ENCODE measurements at places on chromosomes 7 and 10. TPM values are rescaled to one million over a fixed set of nuclear protein-coding genes. Genes with fewer than 3 reads are reported as not detected.

DNA sequence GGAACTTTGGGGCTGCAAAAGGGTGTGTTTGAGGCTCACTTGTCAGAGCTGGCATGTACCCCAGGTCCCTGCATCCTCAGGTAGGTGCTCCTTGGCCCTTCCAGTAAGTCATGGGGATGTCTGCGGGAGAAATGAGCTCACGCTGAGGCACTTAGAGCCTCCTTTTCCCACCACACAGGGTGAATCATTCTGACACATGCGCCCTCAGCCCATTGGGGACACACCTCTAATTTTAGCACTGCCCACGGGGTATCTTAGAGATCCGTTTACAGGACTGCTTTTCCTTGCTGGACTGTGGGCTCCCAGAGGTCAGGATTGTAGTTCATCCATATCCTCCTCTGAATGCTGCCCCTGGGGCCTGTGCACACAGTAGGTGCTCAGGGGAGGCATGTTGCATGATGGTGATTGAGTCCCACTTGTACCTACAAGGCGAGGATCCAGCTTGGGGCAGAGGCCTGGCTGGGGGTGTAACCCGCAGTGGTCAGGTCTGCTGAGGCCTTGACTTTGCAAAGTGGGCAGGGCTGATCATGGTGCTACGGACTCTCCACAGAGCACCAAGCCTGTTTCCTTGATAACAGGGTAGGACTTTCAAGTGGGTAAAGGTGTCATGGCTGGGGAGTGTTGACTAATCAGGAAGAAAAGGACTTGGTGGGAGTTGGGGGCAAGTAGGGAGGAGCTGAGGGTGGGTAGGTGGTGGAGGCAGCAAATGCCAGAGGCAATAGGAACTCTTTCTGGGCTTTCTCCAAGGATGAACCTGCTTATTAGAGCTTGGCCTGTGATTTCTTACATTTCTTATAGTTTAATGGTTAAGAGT, 5.8 kb downstream of the TSPAN15 start:
- no peak overlapping the region for H3K4me3 ChIP-seq
- H3K36me3 ChIP-seq, result no peaks in the 10 kb centered on the region
- peaks cover 4% of the 10 kb centered on the region for H3K4me1 ChIP-seq
- H3K27me3 ChIP-seq, result peaks cover 4% of the 10 kb centered on the region

DNA sequence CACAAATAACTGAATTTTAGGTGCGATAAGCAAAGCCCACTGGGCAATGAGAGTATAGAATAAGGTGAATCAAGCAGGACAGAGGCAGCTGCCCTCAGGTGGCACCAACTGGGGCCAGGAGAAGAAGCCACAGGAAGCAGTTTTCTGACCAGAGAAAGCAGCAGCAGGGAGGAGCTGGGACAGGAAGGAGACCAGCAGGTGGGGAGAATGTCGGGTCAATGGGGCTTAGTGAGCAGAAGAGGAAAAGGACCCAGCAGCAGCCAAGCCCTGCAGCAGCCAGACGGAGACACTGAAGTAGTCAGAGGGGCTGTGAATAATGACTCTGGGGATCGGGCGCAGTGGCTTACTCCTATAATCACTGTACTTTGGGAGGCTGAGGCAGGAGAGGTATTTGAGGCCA, 209.6 kb upstream of the SH2B2 start:
- H3K36me3 ChIP-seq, result peaks cover 2% of the 10 kb centered on the region
- peaks cover 14% of the 10 kb centered on the region for H3K4me1 ChIP-seq
- DNase-seq, result peak; percentile 14
- H3K27ac ChIP-seq, result no peak overlapping the region

DNA sequence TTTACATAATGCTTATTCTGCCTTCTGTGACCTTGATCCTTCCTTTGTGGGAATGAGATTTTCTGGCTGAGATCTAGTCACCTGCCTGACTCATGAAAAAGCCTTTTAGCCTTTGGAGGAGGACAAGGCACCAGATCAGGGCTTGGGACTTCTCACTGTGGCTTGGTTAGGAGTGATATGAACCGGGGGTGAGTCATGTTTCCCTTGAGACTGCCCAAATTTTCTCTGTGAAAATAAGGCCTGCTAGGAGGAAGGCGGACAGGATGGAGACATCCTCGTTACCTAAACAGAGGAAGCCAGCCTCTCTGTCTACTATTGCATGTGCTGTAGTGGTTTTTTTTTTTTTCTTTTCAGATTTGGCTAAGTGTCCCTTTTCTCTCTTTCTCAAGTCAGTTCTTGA, 57.8 kb downstream of the EVX1 start:
- H3K27me3 ChIP-seq, result peaks cover 5% of the 10 kb centered on the region
- H3K27ac ChIP-seq, result no peak overlapping the region
- no peaks in the 10 kb centered on the region for H3K36me3 ChIP-seq
- DNase-seq, result peak; percentile 62

The LMOD2 gene
- total RNA-seq, result not detected

GRCh38 chr7:48636391-48637015, 287.8 kb upstream of the CDC14C start:
- H3K27me3 ChIP-seq, result no peaks in the 10 kb centered on the region
- no peaks in the 10 kb centered on the region for H3K4me1 ChIP-seq
- no peak for DNase-seq
- H3K36me3 ChIP-seq, result no peaks in the 10 kb centered on the region
- no peak overlapping the region for H3K27ac ChIP-seq

- no peak for DNase-seq
- no peak overlapping the region for H3K4me3 ChIP-seq
- peaks cover 3% of the 10 kb centered on the region for H3K27me3 ChIP-seq
- peaks cover 4% of the 10 kb centered on the region for H3K4me1 ChIP-seq
- H3K36me3 ChIP-seq, result no peaks in the 10 kb centered on the region
These were observed 34.5 kb upstream of the AQP1 start for GRCh38 chr7:30877015-30877769.

- H3K27me3 ChIP-seq, result no peaks in the 10 kb centered on the region
- peak overlapping the region; percentile 3 for H3K27ac ChIP-seq
- DNase-seq, result no peak
- no peaks in the 10 kb centered on the region for H3K36me3 ChIP-seq
These were observed 124.3 kb upstream of the CACNA2D1 start for GRCh38 chr7:82567841-82568240.

GRCh38 chr10:34181553-34182300, 633.4 kb downstream of the PARD3 start:
- H3K27ac ChIP-seq, result no peak overlapping the region
- DNase-seq, result no peak
- no peaks in the 10 kb centered on the region for H3K27me3 ChIP-seq

DNA sequence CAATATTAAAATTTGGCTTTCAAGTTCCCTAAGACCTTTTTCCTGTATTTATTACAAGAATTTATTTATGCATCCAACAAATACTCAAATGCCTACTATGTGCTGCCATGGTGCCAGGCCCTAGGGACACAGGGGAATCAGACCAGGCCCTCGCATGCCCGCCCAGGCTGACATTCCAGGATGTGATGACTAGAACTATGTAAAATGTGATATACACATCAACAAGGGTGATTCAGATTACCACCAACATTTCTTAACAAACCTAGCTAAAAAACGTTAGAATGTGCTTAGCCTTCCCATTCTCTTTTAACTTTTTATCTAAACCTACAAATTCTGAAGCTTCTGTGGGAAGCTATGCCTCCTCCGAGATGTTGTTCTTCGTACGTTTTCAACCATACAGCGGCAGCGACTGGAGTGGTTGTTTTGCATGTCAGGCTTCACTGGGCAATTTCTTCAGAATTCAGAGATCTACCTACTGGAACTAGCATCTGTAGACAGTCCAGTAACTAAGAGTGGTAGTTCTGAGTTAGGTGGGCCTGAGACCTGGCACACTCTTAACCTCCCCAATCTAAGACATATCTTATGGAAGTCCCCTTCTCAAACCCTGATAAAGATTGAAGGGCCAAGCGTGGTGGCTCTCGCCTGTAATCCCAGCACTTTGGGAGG, 22.1 kb downstream of the GNA12 start:
- DNase-seq, result peak; percentile 93
- H3K4me3 ChIP-seq, result peak overlapping the region; percentile 24
- peak overlapping the region; percentile 97 for H3K27ac ChIP-seq
- H3K27me3 ChIP-seq, result no peaks in the 10 kb centered on the region

DNA sequence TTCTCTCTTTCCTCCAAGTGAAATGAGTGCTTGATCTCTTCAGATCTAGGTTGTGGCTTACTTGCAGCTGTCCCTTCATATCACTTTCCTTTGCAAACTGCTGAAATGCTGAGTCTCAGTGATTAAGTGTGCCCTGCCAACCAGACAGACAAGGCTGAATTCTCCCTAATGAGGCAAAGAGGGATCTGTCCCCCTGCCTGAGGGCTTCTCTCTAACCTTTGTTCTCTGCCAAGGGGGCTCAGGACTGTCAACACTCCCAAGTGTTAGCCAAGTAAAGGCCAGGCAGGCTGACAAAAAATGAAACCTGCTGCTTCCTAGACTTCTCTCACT, at the start of gene MSS51:
Gene MSS51 (minus strand): TSS at position 24 of the 330 bp plus-strand sequence. CDS start 5,277 bp downstream, outside the sequence.
- H3K4me1 ChIP-seq, result peaks cover under 1% of the 10 kb centered on the region
- no peaks in the 10 kb centered on the region for H3K27me3 ChIP-seq
- H3K27ac ChIP-seq, result no peak within 1 kb of the TSS

The FMC1 gene
- 15.3 TPM for total RNA-seq

GRCh38 chr7:50262446-50262845, 42.1 kb upstream of the IKZF1 start:
- H3K27ac ChIP-seq, result no peak overlapping the region
- H3K36me3 ChIP-seq, result no peaks in the 10 kb centered on the region
- no peaks in the 10 kb centered on the region for H3K4me1 ChIP-seq
- no peak overlapping the region for H3K4me3 ChIP-seq
- no peaks in the 10 kb centered on the region for H3K27me3 ChIP-seq

The IRF5 gene
- under 0.01 TPM for total RNA-seq

The TAS2R16 gene
- not detected for total RNA-seq

The PPP3CB gene
- 40.1 TPM for total RNA-seq

The CYP2C19 gene
- not detected for total RNA-seq

The UNC5B gene
- 135 TPM for total RNA-seq

- no peak overlapping the region for H3K4me3 ChIP-seq
- no peak overlapping the region for H3K27ac ChIP-seq
- DNase-seq, result no peak
- no peaks in the 10 kb centered on the region for H3K36me3 ChIP-seq
- no peaks in the 10 kb centered on the region for H3K4me1 ChIP-seq
These were observed 97.7 kb downstream of the ATE1 start for GRCh38 chr10:121830101-121830500.
